CD4-positive, alpha-beta T cell treated with Interleukin-6 at 100 ng/mL for 8 hours (primary cell): ENCODE measurements at places on chromosomes 13 and 19.

- DNase-seq, result no peak
Measured at GRCh38 chr13:99250982-99251825, 7.0 kb downstream of the GPR18 start.

- DNase-seq, result no peak
Measured at GRCh38 chr19:572743-573518, 535 bp downstream of the BSG start.

DNA sequence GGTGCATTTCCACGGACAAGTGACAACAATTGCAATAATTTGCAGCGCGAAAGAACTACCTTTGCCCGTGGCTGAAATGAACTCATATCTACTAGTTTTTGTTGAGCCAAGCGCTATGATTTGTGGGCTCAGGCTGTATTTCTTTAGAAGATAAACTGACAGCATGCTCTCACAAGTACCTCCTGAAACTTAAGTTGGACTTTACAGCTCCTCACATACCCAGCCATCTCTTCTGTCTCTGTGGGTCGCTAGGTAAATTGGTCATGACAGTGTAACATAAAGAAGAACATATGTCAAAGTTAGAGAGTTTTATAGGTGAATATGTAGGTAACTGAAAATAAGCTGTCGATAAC lies 839 bp downstream of the COG6 start:
- DNase-seq, result no peak

DNA sequence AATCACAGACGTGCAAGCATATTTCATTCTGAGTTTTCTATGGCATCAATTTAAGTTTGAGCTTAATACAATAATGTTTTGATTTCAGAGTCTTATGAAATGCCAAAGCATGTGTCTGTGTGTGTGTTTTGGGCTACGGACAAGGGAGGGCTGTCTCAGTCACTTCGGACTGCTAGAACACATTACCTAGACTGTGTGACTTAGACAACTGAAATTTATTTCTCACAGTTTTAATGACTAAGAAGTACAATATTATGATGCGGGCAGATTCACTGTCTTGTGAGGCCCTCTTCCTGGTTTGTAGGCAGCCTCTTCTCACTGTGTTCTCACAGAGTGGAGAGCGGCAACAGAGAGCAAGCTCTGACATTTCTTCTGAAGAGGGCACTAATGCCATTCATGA lies 1202.0 kb downstream of the EFNB2 start:
- no peak for DNase-seq
